ENCODE measurements at places on chromosomes 13 and 19.

- no peak for DNase-seq
Measured at GRCh38 chr19:2171349-2172145, 7.8 kb downstream of the DOT1L start.

DNA sequence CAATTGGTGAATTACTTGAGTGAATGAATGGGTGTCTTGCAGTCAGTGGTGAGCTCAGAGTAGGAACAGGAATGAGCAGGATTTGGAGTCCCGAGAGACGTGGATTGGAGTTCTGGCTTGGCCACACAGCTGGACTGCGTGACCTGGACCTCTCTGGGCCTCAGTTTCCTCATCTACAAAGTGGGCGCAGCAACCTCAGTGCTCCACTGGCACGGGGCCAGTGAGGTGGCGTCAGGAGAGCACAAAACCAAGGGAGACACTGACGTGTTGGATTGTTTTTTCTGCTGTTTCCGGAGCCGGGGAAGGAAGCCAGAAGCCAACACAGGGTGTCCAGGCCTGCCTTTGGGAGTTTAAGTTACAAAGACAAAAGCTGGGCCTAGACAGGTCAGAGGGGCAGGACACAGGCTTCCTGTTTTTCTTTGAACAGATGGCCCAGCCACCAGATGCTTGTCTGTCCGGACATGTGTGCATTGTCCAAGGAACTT lies 6.5 kb upstream of the DOCK6 start:
- peak; percentile 48 for DNase-seq

DNA sequence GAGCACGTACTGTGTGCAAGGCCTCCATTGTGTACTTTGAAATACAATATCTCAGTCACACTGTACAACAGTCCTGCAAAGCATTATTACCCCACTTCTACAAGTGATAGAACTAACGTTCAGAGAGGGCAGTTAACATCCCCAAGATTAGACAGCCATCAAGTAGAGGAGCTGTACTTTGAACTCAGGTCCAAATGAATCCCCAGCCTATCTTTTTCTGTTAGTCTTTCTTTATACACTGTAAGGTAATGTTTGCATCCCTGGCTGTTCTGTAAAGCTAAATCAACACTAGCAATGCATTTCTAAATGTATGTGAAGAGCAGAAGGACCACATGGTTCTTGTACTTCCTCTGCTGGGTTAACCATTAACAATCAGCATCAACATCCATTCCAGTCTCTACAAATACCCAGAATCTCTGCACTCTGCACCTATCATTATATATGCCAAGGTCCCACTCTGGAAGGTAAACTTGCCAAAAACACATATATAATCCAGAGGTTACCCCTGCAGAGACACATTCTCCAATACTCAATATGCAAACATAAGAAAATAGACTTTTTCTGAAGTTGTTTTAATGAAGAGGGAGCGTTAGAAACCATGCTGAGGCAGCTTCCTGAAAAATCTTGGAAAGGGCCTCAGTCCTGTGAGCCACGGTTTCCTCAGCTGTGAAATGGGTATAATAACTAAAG lies 182.3 kb downstream of the MZT1 start:
- no peak for DNase-seq

GRCh38 chr13:59478908-59479307 lies 684.8 kb downstream of the DIAPH3 start:
- DNase-seq, result no peak

- no peak for DNase-seq
Measured at GRCh38 chr13:99734013-99734693, 232.9 kb downstream of the TM9SF2 start.

DNA sequence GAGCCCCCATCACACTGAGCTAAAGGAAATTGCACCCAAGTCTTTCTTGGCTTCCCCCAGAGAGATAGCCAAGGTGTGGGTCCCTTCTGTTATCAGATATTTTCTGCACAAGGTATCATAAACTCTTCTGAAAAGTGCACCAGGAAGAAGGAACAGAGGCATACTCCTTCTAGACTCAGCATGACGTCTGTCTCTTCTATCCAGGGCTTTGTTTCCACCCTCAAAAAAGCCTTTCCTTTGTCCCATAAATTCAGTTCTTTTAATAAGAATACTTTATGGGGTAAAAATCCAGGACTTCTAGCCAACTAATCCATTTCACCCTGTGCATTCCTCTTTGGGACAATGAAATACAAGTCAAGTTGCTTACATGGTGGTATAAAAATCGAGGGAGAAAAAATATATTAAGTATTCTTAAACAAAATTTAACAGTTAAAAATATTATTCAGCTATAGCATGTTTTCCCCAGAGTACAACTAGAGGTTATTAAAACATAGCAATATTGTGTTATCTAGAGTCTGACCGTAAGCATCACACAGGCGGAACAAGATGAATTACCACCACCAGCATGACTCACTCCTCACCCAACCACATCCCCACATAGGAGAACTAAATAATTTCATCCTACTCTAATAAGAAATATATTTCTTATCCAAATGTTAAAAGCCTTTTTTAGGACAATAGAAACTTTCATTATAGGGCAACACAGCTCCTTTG lies 79.9 kb upstream of the GPC6 start:
- no peak for DNase-seq

- DNase-seq, result no peak
Measured at GRCh38 chr19:29404951-29405727, 120.7 kb upstream of the VSTM2B start.

GRCh38 chr19:19847781-19848180 lies 17.9 kb upstream of the ZNF253 start:
- no peak for DNase-seq

Measured in RPMI8226 (cell line).